Bladder microvascular endothelial cell (primary cell): ENCODE measurements at places on chromosomes 6 and 20. TPM values are rescaled to one million over a fixed set of nuclear protein-coding genes. Genes with fewer than 3 reads are reported as not detected.

Gene CYP24A1
- not detected in 2 replicates for total RNA-seq

Gene ECT2L
- not detected in 2 replicates for total RNA-seq

Gene GLP1R
- total RNA-seq, result not detected in 2 replicates

Gene C6orf132
- total RNA-seq, result 0.06 and 0.65 TPM in 2 replicates

Gene EDEM2
- total RNA-seq, result 55.7 and 78.0 TPM in 2 replicates
